ENCODE measurements at places on chromosomes 12 and 14. TPM values are rescaled to one million over a fixed set of nuclear protein-coding genes. Genes with fewer than 3 reads are reported as not detected.

Gene C12orf43
- total RNA-seq, result 16.9 TPM

Gene GRIP1
- total RNA-seq, result 98.6 TPM

Gene ENDOU
- not detected for total RNA-seq

Gene GPR65
- total RNA-seq, result not detected

Gene TC2N
- 5.6 TPM for total RNA-seq

Gene IL23A
- total RNA-seq, result not detected

Gene LGMN
- 28.8 TPM for total RNA-seq

Gene LIN52
- total RNA-seq, result 18.2 TPM

Gene CD9
- 17.8 TPM for total RNA-seq

Gene ERH
- 90.5 TPM for total RNA-seq

Gene MAP1LC3B2
- 4.1 TPM for total RNA-seq

Gene CEBPE
- not detected for total RNA-seq

Gene MGP
- 1.6 TPM for total RNA-seq

Gene ERBB3
- total RNA-seq, result 3.4 TPM

Gene NKX2-1
- 1.6 TPM for total RNA-seq

Gene MGST1
- total RNA-seq, result 2.8 TPM

Gene LRRC43
- not detected for total RNA-seq

Gene SLIRP
- 53.8 TPM for total RNA-seq

Gene KRT72
- not detected for total RNA-seq

Gene GYS2
- not detected for total RNA-seq

Gene COCH
- 36.9 TPM for total RNA-seq

Gene NGDN
- total RNA-seq, result 46.3 TPM

Gene FLVCR2
- total RNA-seq, result 4.4 TPM

Gene RDH5
- total RNA-seq, result 9.1 TPM

Gene KERA
- total RNA-seq, result 0.31 TPM

Gene FSCB
- 0.31 TPM for total RNA-seq

Gene LBHD2
- not detected for total RNA-seq

Gene A2ML1
- total RNA-seq, result 1.6 TPM

Gene GNB3
- total RNA-seq, result 5.9 TPM

Gene TRHDE
- 21.3 TPM for total RNA-seq

Measured in parietal lobe (tissue), 2 donors.